ENCODE measurements at places on chromosomes 3 and 15.

GRCh38 chr3:188974856-188975599 is 196.7 kb upstream of the TPRG1 start:
- DNase-seq: no peak

- no peak for DNase-seq
Observed at GRCh38 chr3:184491011-184491576, 70.5 kb upstream of the EPHB3 start.

DNA sequence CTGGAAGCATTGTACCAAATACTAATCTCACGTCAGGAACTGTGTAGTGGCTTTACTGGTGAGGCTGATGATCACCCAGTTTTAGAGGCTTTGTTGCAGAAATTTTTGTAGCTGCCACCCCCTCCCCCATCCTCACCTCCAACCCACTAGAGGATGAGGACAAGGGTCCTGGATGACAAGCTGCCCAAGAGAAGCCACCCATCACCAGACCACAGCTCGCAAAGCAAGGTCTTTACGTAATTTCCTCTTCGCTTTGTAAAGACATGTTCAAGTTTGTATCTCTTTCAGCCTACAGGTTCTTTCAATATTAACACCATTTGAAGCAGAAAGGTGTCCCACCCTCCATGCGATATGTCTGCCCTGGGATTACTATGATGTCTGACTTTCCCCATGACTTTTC is 74.2 kb downstream of the LDHAL6B start:
- DNase-seq: no peak

DNA sequence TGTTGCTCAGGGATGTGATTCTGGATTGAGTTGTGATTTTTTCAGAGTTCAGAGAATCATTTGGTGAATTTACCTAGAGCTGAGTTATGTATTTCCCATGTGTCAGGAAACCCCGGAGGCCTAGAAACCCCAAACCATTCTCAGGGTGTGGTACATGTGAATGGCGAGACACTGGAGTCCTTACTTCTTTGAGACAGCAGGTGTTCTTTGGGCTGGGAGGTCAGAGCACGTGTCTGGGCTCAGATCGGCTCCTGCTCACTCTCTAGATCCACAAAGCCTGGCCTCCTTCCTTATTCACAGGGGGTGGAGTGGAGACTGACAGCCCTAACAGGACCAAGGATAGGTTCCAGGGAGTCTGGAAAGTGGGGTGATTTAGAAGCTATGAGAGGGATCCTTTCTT is 145.8 kb downstream of the CHDH start:
- DNase-seq: no peak

DNA sequence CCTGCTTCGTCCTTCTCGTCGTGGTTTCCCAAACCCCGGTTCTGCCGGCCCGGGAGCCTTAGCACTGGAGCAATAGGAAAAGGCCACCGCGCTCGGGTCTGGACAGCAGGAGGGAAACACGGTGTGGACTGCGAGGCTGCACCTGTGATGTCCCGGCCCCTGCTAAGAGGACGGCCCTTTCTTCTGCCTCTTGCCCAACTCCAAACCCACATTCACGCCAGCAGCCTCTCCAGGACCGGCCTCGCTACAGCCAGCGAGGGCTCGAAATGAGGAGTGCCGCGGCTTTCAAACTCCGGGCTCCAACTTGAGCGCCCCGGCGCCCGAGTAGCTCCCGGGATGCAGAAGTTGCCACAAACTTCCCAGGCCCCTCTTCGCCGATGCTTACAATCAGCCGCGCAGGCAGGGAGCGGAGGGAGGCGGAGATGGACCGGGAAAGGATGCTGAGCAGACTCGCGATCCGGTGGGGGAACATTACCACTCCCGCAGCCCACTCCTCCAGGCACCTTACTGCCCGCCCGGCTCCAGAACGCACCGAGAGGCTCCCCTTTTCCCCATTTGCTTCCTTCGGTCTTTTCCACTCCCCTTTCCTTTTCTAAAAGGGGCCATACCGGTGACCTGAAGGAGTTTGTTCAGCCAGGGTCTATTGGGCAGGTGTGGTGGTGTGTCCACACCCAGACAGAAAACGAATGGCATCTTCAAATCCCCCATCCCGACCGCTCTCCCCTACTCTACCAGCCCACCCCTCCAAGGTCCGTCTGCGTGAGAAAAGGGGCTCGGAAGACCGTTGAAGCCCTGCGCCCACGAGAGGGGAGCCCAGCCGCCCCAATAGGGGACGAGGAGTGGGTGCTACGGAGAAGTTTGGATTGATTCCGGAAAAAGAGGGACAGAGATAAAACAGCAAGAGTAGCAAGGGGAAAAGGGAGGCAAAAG is 18.8 kb upstream of the SATB1 start:
- no peak for DNase-seq

- no peak for DNase-seq
Observed at GRCh38 chr3:183984749-183985729, 32.6 kb downstream of the ABCC5 start.

- no peak for DNase-seq
Observed at GRCh38 chr3:62238003-62238402, 135.3 kb downstream of the FEZF2 start.

GRCh38 chr3:184574515-184575417 is 13.2 kb downstream of the EPHB3 start:
- no peak for DNase-seq

GRCh38 chr15:48040166-48040817 is 80.5 kb upstream of the SLC24A5 start:
- DNase-seq: no peak

DNA sequence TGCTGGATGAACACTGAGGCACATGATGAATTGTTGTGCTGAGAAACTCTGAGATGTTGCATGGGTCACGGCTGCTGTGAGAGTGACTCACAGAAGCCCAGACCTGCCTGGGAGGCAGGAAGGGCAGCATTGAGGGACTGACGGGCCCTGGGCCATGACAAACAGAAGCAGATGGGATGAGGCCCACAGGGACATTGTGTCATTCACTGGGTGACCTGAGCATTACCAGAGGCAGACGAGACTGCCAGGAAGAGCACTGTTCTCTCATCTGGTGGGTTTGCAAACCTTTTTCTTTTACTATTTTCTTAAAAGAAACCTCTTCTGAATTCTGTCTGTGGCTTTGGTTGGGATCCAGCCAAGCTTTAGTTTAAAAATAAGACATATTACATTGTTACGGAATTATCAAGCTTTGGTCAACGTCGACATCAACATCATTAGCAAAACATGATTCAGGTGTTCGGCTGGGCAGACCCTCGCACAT is 67.8 kb downstream of the BDH1 start:
- DNase-seq: no peak

DNA sequence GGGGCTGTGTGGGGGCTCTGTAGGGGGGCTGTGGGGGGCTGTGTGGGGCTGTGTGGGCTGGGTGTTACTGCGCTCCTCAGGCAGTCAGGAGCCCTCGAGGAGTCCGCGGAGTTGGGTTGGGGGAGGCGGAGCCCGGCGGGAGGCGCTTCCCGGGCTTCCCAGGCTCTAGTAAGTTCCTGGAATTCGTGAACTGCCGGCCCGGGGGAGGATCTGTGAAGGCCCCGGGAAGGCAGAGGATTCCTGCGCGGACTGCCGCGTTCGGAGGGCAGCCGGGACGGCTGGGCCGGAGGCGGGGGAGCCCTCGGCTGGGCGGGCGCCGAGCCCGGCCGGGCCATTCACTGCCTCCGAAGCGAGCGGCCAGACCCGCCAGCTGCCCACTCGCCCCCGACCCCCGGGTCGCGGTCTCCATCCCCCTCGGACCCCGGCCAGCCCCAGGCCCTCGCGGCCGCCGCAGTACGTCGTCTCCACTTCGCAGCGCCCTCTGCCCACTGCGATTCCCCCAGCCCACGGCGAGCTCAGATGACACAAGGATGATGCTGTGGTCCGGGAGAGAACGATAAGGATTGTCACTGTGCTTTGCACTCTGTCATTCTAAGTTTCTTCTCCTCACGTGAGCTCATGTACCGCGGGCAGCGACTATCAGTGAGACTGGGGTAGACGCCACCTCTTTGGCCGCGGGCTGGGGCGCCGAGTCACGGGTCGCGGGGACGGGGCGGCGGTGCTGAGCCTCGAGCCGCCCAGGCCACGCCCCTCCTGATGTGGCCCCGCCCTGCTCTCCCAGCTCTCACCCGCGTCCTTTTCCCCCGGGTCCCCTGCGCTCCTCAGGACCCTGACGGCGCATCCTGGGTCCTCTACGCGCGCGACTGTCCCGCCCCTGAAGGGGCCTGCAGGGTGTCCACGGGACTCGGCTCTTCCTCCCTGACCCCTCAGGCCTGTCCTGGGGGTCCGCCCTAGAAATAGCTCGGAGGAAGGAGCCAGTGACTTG is 65.3 kb downstream of the KLF13 start:
- DNase-seq: peak; percentile 46

DNA sequence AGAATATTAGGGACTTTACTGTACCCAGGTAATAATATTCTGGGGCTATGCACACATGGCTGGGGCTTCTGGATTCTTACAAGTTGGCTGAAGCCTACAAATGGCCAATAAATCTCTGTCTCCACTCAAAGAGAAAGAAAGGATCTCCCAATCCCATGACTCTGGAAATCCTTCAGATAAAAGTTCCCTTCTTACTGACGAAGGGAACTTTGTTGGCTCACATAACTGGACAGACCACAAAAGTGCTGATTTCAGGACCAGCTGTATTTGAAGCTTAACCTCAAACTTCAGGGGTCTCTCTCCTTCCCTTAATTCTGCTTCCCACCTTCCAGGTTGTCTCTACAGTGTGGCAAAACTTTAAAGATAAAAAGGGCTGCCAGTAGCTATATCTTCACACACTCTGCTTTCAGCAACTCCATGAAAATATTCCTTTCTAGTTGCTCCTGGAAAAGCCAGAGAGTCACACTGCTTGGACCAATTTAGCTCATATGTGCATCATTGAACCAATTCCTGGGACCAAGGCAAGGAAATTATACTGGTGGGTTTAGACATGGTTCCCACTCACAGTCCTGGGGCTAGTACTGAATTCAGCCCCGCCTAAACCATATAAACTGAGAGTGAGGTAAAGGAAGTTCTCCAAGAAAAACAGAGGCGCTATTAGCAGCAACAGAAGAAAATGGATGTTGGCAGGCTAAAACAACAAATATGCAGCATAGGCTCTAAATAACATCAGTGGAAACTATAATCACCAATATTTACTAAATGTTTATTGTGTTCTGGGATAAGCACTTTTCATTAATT is 290.0 kb upstream of the GADL1 start:
- DNase-seq: no peak

GRCh38 chr3:193377591-193377990 is 962 bp downstream of the ATP13A5 start:
- no peak for DNase-seq

- no peak for DNase-seq
Observed at GRCh38 chr3:127158614-127159229, 34.2 kb upstream of the PRR23E start.

- peak; percentile 42 for DNase-seq
Observed at GRCh38 chr3:129399145-129399894, 29.1 kb downstream of the EFCAB12 start.

DNA sequence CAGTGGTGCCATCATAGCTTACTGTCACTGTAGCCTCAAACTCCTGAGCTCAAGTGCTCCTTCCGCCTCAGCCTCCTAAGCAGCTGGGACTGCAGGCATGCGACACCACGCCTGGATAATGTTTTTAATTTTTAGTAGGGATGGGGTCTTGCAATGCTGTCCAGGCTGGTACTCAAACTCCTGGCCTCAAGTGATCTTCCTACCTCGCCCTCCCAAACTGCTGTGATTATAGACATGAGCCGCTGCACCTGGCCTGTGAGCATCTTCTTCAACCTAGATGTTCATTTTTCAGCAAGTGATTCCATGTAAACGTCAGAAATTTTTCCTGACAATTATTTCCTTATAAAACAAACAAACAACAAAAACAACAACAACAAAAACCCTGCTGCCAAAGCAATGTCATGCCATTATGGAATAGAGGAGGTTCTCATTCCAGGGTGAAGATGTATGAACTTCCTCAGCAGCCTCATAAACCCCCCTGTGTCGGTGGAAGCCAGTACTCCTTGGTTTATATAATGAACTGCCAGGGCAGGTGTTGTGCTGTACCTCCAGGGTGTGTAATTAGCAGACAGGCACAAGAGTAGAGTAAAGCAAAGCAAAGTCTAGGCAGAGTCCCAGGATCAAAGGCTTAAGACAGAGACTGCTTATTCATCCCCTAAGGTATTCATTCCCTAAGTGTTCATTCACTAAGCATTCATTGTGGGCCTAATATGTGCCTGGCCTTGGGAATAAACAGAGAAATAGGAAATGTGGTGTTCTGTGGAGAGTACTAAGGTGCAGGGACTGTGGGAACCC is 44.6 kb downstream of the NR2C2 start:
- no peak for DNase-seq

DNA sequence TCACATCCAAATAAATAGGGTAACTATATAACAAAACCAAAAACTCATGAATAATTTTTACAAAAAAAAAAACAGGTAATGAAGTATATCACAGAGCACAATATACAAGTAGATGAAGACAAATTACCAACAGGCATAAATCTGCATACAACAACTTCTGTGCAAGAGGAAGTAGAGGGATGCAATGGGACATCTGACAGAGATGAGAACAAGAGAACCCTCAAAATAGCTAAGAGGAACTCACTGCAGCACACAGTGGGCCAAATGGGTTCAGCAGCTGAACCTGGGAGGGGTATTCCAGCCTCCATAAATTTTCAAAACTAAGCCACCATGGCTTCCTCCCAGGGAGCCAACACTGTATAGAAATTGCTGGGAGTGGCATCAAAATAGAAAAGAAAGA is 9.6 kb upstream of the BTLA start:
- DNase-seq: no peak

- no peak for DNase-seq
Observed at GRCh38 chr15:27249760-27250109, 278.8 kb downstream of the GABRG3 start.

DNA sequence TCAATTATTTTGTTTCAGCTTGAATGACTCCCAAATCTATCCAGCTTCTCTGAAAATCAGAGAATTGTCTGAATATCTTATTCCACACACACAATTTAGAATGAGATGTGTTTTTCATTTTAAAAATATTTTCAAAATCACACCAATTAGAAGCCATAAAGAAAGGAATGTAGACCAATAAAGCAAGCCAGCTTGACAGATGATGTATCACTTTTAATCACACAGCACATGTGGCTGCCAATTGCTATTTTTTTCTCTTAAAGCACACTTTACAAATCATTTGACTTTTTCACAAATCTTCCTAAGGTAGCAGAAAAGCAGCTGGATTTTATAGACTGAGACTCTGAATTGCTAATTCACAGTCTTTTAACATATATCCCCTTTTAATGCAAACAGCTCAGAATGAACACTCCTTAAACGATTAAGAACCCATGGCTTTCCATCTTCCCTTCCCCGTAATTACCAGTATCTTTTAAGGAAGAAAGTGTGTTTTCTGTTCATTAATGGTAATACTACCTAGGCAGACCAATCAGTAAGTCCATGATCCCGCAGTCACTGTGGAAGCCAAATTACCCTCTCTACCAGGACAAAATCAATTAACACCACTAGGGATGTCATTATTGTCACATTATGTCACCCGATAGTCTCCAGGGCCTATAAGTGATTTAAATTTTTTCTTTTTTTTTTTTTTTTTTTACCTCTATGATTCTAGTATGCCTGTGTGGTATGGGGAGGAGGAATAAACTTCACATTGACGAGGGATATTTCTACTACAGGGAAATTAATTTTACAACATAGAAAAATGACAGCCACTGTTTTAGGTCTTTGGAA is 250.0 kb upstream of the VEPH1 start:
- DNase-seq: no peak

Data from stimulated activated CD4-positive, alpha-beta T cell treated with anti-CD3 and anti-CD28 coated beads, Interleukin-12 subunit alpha, Interleukin-12 subunit beta, amount 100 ng/mL, for 24 hours (primary cell).